Activated CD4-positive, CD25-positive, alpha-beta regulatory T cell (primary cell): ENCODE measurements at places on chromosomes 11 and 22.

DNA sequence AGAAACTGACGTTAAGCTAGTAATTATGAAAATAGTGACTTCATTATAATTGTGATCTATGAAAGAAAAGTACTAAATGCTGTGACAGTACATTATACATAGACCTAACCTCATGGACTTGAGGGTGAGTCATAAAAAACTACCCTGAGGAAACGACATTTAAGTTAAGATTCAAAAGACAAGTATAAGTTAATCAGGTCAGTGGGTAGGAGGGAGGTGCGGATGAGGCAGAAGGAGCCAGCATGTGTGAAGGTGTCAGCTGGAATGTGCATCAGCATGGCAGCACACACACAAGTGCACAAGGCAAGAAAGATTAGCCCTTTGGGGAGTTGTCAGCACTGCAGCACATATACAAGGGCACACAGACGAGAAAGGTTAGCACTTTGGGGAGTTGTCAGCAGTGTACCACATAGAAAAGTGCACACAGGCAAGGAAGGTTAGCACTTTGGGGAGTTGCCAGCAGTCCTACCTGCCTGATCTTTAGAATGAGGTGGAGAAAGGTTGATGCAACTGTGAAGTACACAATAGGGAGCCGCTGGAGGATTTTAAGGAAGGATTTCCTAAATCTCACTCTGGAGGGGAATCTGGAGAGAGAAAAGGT, 31.6 kb upstream of the CAVIN3 start:
- DNase-seq: no peak

DNA sequence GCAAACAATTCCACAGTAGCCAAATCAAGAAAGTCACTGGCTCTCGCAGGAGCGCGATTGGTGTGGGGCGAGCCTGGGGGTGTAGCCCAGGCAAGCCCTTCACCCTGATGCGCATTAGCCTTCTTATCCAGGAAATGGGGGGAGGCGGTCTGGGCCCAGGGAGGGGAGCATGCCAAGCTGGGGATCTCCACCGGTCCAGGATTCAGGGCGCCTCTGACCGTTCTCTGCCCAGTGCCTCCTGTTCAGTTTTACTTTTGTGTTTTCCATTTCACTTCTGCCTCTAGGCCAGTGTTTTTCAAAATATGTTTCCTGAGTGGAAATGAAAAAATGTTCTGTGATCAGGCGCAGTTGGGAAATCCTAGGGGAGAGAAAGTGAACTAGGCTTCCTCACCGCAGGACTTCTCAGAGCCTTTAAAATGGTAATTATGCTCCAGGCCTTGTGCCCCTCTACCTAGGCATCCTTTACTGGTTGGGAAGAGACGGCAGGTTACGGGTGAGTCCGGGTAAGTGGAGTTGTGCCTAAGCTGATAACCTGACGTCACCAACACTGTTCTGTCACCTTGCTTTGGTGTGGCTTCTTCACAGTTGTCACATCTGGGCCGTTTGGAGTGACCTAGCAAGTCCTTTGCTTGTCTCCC, 18.4 kb downstream of the LRP5 start:
- DNase-seq: no peak

DNA sequence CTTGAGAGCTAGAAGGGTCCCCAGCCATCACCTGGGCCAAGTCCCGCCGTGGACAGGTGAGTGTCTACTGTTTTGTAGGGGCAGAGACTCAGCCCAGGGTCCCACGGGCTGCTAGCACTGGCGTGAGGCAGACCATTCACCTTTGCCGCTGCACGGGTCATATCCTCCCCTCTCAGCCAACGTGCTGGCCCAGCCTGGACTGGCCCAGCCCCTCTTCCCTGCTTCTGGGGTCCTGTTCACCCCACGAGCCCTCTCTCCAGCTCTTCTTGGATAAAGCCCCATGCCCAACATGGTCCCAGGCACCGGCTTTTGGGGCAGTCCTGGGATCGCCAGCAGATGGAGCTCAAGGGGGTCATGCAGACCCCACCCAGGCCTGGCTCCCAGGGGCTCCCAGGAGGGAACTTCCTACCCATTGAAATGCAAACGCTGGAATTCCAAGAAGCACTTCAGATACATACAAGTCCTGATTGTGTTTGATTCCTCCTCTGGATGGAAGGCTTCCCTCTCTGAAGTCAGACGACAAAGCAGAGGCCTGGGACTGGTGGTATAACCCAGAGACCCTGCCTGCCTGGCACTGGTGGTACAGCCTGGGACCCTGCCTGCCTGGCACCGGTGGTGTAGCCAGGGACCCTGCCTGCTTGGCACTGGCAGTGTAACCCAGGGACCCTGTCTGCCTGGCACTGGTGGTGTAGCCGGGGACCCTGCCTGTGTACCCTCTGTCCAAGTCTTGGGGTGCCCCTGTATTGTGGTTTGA, 8.9 kb upstream of the SEPTIN5 start:
- DNase-seq: no peak

DNA sequence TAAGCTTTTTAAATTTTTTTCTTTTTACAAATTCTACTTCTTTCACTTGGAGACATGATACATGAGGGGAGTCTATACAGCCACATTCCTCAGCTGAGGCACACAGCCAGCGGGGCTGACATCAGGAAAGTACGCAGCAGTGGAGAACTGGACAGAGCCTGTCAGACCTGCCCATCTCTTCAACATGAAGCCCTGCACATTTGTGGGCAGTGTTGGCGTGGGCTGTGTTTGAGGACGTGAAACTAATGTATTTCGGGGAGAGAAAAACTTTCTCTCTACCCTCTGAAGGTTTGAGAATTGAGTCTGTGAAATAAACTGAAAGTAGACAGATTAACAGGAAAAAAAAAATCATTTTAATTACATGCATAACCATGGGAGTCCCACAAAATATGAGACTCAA, 84.8 kb upstream of the HTATIP2 start:
- DNase-seq: no peak
